ENCODE measurements at places on chromosomes 3 and 15.
A peak's percentile ranks its signal among the peaks of the same experiment; 100 is the strongest.

GRCh38 chr3:42451116-42451515, 40.7 kb upstream of the LYZL4 start:
- no peak overlapping the region for H3K4me3 ChIP-seq
- H3K36me3 ChIP-seq = no peaks in the 10 kb centered on the region
- no peak overlapping the region for H3K27ac ChIP-seq
- no peak for DNase-seq
- H3K4me1 ChIP-seq = no peaks in the 10 kb centered on the region

- peaks cover 3% of the 10 kb centered on the region for H3K4me1 ChIP-seq
- H3K27ac ChIP-seq = no peak overlapping the region
- no peak for DNase-seq
- no peaks in the 10 kb centered on the region for H3K36me3 ChIP-seq
- peaks cover 60% of the 10 kb centered on the region for H3K27me3 ChIP-seq
- no peak overlapping the region for H3K4me3 ChIP-seq
Observed at GRCh38 chr3:133893683-133894352, 1.9 kb downstream of the RAB6B start.

GRCh38 chr15:81849289-81849688, 196.5 kb downstream of the MEX3B start:
- H3K27me3 ChIP-seq = no peaks in the 10 kb centered on the region
- H3K27ac ChIP-seq = no peak overlapping the region
- DNase-seq = no peak
- H3K4me3 ChIP-seq = no peak overlapping the region
- H3K4me1 ChIP-seq = no peaks in the 10 kb centered on the region

GRCh38 chr3:46472736-46473135, 8.0 kb upstream of the LTF start:
- H3K4me1 ChIP-seq = no peaks in the 10 kb centered on the region
- no peak overlapping the region for H3K27ac ChIP-seq
- DNase-seq = no peak

DNA sequence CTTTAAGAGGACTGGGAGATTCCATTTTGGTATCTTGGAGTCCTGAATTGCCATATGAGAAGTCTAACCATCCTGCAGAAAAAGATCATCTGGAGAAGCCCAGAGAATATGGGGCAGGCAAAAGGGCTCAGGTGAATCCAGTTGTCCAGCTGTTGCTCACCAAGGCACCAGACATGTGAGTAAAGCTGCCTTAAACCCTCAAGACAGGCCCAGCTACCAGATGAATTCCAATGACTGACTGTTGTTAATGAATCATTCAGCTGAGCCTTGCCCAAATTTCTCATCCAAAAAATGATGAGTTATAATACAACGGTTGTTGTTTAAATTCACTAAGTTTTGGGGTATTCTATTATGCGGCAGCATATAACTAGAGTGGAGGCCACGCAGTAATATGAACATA, 22.0 kb upstream of the NANOGP8 start:
- H3K4me3 ChIP-seq = no peak overlapping the region
- H3K27me3 ChIP-seq = no peaks in the 10 kb centered on the region
- no peak overlapping the region for H3K27ac ChIP-seq
- DNase-seq = no peak
- no peaks in the 10 kb centered on the region for H3K36me3 ChIP-seq

GRCh38 chr3:42081838-42082473, 9.2 kb upstream of the TRAK1 start:
- peak overlapping the region; percentile 11 for H3K27ac ChIP-seq
- no peak for DNase-seq
- H3K36me3 ChIP-seq = no peaks in the 10 kb centered on the region
- H3K4me1 ChIP-seq = peaks cover 18% of the 10 kb centered on the region

- H3K36me3 ChIP-seq = no peaks in the 10 kb centered on the region
- no peak overlapping the region for H3K27ac ChIP-seq
- DNase-seq = no peak
Observed at GRCh38 chr3:56980798-56981390, 79.6 kb upstream of the SPATA12 start.

DNA sequence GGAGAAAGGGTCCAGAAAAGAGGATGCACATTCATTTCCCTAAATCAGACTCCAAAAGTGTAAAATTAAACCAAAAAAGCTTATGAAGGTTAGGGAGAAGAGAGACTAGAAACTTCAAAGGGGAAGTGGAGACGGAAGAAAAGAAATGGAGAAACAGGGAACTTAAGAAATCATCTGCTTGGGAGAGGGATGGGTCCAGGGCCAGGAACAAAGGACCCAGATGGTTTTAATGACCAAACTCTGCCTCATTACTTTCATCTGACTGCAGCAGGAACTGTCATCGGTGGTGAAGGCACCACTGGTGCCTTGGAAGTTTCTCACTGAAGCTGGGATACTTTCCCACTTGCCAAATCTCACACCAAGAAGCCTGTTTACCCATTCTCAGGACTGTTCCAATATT, 70.5 kb upstream of the SLC4A7 start:
- no peak for DNase-seq
- H3K27ac ChIP-seq = no peak overlapping the region
- H3K4me1 ChIP-seq = no peaks in the 10 kb centered on the region
- H3K36me3 ChIP-seq = no peaks in the 10 kb centered on the region

GRCh38 chr3:106745344-106746168, 631.7 kb upstream of the CCDC54 start:
- H3K27ac ChIP-seq = no peak overlapping the region
- no peaks in the 10 kb centered on the region for H3K36me3 ChIP-seq
- H3K4me1 ChIP-seq = no peaks in the 10 kb centered on the region
- no peaks in the 10 kb centered on the region for H3K27me3 ChIP-seq
- no peak for DNase-seq
